Keratinocyte (primary cell): ENCODE measurements at places on chromosomes 7 and 10. TPM values are rescaled to one million over a fixed set of nuclear protein-coding genes. Genes with fewer than 3 reads are reported as not detected.

PILRB gene
- polyA plus RNA-seq = 16.5 to 31.4 TPM (median 23.1 TPM) in 3 replicates

SDK1 gene
- polyA plus RNA-seq = 0.66 to 2.0 TPM (median 0.75 TPM) in 3 replicates

PHKG1 gene
- polyA plus RNA-seq = 0.18 to 0.49 TPM (median 0.25 TPM) in 3 replicates

- no peaks in the 10 kb centered on the region for H3K27me3 ChIP-seq
- no peak overlapping the region for H3K27ac ChIP-seq
- no peaks in the 10 kb centered on the region for H3K36me3 ChIP-seq
- no peaks in the 10 kb centered on the region for H3K4me1 ChIP-seq
These were observed 737 bp downstream of the CABCOCO1 start for GRCh38 chr10:61663466-61663865.

GRCh38 chr7:32091608-32092210 lies 21.5 kb upstream of the PDE1C start:
- H3K27ac ChIP-seq = no peak overlapping the region
- H3K27me3 ChIP-seq = no peaks in the 10 kb centered on the region
- no peak overlapping the region for H3K4me3 ChIP-seq
- no peak for DNase-seq
- peaks cover 7% of the 10 kb centered on the region for H3K4me1 ChIP-seq

DNA sequence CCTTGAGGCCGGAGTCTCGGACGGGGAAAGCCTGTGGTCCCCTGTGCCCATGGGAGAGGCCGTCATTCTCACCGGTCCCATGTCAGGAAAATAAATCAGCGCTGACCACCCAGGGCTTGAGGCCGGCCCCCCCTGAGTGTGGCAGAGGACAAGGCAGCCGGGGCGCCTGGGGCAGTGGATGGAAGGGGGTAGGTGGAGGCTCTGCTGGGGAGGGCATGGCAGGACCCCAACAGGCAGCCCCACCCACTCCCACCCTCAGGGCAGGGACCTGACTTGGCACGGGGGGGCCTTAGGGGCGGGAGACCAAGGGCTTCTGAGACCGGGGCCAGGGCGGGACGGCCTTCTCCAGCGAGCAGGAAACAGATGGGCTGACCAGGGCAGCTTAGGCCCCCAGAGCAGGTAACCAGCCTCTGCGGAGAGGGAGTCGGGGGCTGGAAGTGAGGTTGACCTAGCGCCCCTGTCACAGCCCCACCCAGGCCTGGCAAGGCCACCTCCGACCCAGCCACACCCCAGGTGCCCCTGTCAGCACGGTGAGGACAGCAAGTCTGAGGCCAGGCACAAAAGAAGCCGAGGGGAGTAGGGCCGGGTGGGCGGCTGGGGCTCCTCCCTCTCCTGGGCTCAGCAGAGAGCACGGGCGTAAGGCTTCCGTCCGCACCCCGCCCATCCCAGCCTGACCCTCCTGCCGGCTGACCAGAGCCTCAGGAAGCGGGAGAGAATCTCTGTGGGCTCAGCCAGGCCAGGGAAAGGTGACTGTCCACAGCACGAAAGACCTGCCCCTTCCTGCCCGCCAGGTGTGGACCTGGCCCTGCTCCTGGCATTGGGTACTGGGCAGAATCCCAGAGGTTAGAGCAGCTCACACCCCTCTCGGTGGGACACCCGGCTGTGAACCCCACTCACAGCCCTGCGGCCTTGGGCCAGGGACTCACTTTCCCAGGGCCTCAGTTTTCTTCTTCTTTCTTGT lies 87.4 kb downstream of the FOXL3 start:
- no peak for DNase-seq
- no peaks in the 10 kb centered on the region for H3K36me3 ChIP-seq
- no peak overlapping the region for H3K27ac ChIP-seq
- H3K27me3 ChIP-seq = no peaks in the 10 kb centered on the region

GRCh38 chr10:66180581-66181318 lies 745.1 kb upstream of the LRRTM3 start:
- no peak for DNase-seq
- no peaks in the 10 kb centered on the region for H3K36me3 ChIP-seq
- H3K27me3 ChIP-seq = no peaks in the 10 kb centered on the region
- H3K4me3 ChIP-seq = no peak overlapping the region

DNA sequence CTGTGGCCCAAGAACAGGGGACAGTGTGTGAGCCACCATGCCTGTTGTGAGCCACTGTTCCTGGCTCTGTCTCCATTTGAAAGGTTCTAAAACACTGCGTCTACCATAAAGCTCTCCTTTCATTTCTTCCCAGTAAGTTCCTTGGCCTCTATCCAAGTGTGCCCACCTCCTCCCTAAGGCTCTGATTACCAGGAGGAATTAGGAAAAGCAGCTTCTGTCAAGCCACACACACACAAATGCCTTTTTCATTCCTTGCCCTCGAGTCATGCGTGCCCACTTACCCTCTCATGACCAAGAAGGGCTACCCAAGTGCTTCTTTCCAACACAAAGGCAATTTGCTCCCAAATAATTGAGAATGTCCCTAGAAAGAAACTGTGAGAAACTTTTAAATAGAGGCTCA lies 70.8 kb upstream of the PARD3 start:
- H3K36me3 ChIP-seq = no peaks in the 10 kb centered on the region
- peaks cover 22% of the 10 kb centered on the region for H3K4me1 ChIP-seq

DNA sequence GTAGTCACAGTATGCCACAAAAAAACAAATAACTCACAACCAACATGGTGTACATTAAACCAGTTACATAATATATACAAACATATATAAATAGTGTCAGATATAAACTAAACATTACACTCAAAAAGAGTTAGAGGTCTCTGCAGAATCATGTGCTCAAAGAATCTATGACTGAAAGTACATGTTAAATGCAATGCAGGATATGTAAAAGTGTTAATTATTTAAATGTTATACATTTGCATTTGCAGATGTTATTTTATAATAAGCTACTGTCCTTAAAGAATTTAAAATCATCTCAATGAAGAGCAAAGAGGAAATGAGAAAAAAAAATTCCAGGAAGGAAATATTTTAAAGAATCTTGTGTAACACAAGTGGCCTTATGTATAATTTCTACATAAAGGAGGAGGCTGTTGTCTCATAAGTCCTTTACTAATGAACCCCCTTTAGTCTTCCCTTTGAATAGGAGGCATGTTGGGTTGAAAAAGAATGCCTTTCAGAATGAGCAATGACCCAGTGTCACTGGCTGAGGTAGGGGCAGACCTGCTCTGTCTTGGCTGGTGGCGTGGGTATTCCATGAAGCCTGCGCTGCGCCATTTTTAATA lies 148.9 kb downstream of the ITGA8 start:
- no peaks in the 10 kb centered on the region for H3K4me1 ChIP-seq
- no peak overlapping the region for H3K4me3 ChIP-seq
- no peak overlapping the region for H3K27ac ChIP-seq
- no peaks in the 10 kb centered on the region for H3K36me3 ChIP-seq
- H3K27me3 ChIP-seq = no peaks in the 10 kb centered on the region
